ENCODE measurements at places on chromosomes 3 and 15.

- no peak for DNase-seq
Observed at GRCh38 chr3:194312186-194312742, 38.9 kb downstream of the CPN2 start.

DNA sequence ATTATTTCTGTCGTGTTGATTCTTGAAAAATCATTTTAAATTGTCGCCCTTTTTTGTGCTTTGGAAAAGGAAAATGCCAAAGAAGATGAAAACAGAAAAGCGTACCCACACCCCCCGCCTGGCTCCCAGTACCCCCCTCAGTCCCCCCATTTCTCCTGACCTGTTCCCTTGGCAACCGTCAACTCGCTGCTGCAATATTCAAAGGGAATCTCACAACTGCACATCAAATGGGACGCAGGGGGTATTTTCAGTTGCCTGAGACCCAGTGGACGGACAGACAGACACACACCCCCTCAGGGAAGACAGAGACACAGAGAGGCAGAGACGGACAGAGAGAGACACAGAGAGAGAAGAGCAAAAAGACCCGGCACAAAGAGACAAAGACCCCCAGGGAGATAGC, 83.5 kb upstream of the PRR20G start:
- DNase-seq = no peak

DNA sequence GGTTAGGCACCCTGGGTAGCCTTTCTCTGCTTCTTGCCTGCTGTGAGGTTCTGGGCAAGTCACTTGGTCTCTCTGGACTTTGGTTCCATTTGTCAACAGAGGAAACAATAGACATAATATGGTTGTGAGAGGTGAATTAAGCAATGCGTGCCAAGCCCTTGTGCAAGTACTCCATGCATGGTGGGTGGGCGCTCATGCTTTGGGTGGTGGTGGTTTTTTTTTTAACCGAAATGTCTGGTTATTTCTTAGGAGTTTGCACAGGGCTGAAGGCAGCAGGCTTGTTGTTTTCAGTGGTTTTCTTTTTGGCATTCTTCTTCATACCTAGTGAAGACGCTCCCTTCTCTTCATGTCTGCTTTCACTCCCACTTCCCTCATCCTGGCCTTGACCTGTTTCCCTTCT, 84.2 kb upstream of the LRTM1 start:
- DNase-seq = no peak

DNA sequence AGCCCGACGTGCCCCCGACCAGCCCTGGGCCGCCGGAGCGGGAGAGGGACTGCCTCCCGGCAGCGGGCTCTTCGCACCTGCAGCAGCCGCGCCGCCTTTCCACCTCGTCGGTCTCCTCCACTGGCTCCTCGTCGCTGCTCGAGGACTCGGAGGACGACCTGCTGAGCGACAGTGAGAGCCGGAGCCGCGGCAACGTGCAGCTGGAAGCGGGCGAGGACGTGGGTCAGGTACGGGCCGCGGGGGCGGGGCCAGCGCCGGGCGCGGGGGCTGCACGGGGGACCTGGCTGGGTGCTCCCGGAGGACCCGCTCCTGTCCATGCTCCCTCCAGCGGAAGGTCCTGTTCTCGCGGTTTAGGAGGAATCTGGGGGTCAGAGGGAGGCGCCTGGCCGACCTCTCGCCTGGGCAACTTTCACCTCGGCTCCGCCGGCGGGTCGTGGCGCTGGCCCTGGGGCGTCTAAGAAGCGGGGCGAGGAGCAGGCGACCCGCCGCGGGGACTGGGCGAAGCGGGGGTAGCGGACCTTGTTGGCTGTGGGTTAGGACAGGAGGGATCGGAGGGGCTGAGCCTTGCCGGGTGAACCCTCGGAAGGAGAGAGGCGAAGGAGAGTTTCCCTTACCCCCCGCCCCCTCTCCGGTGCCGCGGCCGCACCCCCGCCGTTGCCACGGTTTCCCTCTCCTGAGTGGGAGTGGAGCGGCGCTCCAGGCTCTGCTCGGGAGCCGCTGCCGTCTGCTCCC, 682 bp downstream of the ITPKA start:
- DNase-seq = no peak

GRCh38 chr15:65752151-65752700, 39.9 kb downstream of the DENND4A start:
- no peak for DNase-seq

GRCh38 chr15:67937153-67937761, 97.4 kb upstream of the RNU6-1 start:
- no peak for DNase-seq

- no peak for DNase-seq
Observed at GRCh38 chr3:123104550-123104949, 37.7 kb downstream of the PDIA5 start.

- DNase-seq = no peak
Observed at GRCh38 chr3:172260381-172260780, 187.9 kb downstream of the GHSR start.

GRCh38 chr3:150394606-150395005, 13.5 kb upstream of the TSC22D2 start:
- DNase-seq = no peak

- no peak for DNase-seq
Observed at GRCh38 chr15:29451201-29451781, 181.7 kb upstream of the NSMCE3 start.

DNA sequence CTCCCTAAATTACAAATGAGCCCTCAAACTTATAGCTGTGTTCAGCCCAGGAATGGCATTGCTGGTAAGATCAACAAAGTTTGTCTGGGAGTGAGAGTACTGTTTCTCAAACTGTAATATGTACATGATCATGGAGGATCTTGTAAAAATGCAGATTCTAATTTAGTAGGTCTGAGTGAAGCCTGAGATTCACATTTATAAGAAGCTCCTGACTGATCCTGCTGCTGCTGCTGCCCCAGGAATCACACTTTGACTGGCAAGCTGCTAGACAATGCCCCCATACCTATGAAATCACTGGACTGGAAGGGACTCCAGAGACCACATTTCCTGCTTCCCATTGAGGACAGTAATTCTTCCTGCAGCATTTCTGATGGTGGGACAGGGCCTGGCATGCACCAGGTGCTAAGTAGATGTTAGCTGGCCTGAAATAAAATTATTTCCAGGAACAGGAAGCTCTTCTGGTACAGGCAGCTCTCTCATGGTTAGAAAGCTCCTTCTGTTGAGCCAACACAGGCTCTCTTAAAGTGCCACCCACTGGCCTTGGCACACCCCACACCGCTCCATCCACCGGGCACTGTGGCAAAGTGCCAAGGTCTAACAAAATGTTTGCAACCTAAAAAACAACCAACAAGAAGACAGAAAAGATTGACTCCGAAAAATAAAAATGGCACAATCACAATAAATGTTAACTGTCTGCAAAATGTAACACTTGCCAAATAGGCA, 36.7 kb upstream of the ZNF710 start:
- no peak for DNase-seq

DNA sequence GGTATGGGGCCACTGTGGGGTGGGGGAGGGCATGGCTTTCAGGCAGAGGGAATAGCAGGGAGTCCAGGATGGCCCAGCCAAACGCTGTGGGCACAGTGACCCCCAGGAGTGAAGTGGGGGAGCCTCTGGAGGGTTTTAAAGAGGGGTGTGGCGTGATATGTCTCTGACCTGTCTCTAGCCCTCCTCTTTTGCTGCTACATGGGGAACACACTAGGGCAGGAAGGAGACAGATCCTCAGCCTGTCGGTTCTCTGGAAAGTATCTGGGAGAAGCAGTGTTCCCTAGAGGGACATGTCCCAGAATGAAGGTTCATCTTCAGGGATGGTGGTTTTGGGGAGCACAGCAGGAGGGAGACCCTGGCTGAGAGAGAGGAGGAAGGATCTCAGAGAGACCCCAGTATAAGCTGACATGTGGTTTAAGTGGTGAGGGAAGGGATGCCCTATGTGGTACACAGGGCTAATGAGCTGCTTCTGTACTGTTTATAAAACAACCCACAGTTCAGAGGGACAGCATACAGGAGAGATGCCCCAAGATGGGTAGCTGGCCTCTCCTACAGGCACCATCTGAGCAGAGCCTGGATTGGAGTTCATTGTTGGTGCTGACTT, 37.7 kb downstream of the TRIM71 start:
- DNase-seq = no peak

DNA sequence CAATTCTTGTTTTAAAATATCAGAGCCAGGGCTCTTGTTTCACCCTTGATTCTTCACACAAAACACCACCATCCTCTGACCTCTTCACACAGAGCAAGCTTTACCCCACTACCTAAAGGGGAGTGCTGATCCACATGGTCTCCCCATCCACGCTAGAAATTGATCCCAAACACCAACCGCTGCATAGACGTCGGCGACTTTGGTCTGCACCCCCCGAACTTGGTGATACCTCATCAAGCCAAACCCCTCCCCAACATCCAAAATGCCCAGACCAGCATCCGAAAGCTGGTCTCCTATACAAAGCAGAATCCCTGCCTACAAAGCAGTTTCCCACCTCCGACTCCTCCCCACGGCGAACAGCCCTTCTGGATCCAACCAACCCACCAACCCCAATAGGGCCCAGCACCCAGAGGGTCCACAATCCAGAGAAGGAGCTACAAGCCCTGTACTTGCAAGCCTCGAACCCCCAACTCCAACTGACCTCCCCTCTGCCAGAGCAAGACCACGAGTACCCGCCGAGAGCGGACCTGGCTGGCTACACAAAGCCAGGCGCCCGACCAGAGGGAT, 25.8 kb upstream of the MTHFS start:
- no peak for DNase-seq

- DNase-seq = no peak
Observed at GRCh38 chr3:147939425-147939824, 530.3 kb downstream of the ZIC1 start.

GRCh38 chr15:55197362-55197705, 593 bp upstream of the RSL24D1 start:
- DNase-seq = no peak

GRCh38 chr15:29978411-29979382, 104.1 kb upstream of the GOLGA8J start:
- DNase-seq = no peak

- DNase-seq = no peak
Observed at GRCh38 chr3:195705081-195705991, 15.4 kb upstream of the MUC20 start.

DNA sequence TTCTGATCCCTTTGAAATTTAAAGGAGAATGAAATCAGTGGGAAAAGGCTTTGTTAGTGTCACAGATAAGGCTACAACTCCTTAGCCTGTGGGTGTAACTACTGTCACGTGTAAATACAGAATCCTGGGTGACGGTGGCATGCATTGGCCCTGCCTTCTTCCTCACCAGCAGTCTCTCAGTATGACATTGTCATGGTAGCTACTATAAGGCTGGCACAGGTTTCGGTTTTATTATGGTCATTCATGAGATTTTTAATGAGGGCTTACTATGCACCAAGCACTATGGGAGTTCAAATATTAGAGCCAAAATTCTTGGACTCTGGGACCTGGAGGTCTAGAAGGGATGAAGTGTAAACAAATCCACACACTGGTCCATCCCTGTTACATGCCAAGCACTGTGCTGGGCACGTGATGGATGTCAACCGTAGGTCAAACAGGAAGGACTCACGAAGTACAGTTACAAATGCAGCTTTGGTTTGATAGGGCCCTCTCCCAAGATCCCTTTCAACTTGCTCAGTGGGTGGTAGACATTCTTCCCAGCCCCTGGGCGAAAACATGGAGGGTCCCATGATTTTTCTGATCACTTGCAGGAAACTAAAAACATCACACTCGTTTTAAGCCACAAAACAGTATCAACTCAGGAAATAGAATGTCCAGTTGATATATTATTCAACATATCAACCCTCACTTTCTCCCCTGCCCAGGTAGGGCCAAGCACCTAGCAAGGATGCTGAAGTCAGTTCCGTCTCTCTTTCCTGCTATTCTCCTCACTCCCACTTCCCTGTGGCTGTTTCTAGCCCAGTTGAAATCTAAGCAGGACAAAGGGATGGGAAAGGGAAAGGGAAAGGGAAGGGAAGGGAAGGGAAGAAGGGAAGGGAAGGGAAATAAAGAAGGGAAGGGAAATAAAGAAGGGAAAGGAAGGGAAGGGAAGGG, 25.3 kb downstream of the BFSP2 start:
- no peak for DNase-seq

DNA sequence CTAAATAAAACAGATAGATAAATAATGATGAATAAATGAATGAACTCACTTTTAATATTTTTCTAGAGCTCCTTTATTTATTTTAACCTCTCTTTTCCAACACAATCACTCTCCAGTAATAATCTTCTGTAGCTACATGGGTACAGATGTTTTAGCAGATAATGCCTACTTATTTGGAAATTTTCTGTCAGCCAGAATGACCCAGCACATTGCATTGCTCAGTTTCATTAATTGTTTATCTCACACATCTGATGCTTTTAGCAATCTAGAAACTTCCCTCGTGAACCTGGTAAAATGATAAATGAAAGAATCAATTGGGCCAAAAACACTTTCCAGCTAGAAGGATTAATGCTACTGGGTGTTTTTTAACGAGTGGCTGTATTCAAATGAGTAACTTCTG, 14.9 kb upstream of the MYH15 start:
- DNase-seq = no peak

- no peak for DNase-seq
Observed at GRCh38 chr3:141426404-141427034, 58.2 kb downstream of the ZBTB38 start.

DNA sequence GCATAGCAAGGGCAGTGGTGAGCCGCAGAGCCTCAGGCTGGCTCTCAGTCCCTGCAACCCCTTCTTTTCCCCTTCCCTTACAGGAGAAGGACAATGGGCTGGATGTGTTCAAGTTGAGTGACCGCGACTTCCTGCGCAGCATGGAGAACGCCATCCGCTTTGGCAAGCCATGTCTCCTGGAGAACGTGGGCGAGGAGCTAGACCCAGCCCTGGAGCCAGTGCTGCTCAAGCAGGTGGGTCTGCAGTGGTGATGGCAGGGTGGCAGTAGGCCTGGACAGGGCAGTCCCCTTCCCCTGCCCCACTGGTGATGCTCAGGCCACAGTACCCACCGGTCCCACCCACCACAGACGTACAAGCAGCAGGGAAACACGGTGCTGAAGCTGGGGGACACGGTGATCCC, 53.8 kb downstream of the SEMA3G start:
- DNase-seq = no peak

- DNase-seq = no peak
Observed at GRCh38 chr15:101314336-101315125, 19.5 kb upstream of the SNRPA1 start.

- DNase-seq = no peak
Observed at GRCh38 chr3:194536871-194537637, 50.3 kb upstream of the ATP13A3 start.

DNA sequence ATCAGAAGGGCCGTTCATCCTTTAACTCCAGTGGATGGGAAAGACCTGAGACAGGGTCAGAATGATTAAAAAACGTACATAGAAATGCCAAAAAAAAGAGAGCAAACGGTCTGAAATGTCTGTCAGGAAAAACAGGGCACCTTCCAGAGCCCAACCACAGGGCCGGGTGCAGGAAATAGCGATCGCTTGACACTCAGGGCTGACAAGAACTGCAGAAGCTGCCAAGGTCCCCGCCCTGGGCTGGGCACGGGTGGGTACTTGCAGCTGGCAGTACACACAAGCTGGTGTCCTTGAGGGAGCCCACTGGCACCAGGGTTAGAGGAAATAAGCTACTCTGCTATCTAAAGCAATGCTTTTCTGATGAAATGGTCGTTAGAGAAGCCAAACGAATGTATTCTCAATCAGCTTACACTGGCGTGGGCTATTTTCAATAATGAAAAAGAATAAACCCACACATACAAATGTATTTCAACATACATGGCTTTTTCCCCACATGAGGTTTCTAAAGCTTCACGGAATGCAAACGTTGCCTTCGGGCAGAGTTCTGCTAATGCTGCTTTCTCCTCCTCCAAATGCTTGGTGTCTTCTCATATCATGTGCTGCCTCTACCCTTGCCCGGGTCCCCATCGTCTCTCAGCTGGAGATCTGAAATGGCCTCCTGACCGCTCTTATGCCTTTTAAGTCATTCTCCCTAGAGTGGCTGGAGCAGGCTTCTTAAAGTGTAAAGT, 15.6 kb downstream of the FRMD4B start:
- no peak for DNase-seq

GRCh38 chr3:77411334-77411733, 371.4 kb downstream of the ROBO2 start:
- DNase-seq = peak; percentile 14

All from kidney epithelial cell (primary cell).